B cell (primary cell): ENCODE measurements at places on chromosomes 12 and 14. TPM values are rescaled to one million over a fixed set of nuclear protein-coding genes. Genes with fewer than 3 reads are reported as not detected.

ZNF268 gene
- 32.4 and 37.1 TPM in 2 replicates for total RNA-seq

- DNase-seq: no peak
Observed at GRCh38 chr14:103156651-103157378, 33.6 kb downstream of the TNFAIP2 start.

GRCh38 chr12:131723532-131723931, 12.6 kb downstream of the SFSWAP start:
- DNase-seq: no peak

TAS2R42 gene
- not detected in 2 replicates for total RNA-seq

DNA sequence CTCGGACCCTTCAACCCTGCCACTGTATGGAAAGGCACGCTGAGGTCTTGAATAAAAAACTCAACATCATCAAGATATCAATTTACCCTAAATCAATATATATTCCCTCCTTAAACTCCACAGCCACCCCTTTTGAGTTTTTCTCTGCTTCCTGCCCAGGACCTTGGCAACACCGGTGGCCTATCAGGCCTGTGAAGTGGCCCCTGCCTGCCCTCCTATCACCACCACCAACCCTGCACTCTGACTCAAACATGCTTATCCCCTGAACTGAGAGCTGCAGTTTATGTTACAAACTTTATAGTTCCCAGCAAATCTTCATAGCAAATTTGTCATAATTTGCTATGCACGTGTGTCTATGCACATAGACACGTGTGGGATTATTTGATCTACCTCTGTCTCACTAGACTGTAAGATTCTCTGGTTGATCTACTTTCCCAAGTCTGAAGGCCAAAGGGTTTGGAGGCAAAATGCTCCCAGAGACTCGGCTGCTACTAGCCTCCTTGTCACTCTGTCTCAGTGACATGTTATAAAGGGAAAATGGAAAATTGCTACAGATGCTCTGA, 63.4 kb downstream of the SPTB start:
- no peak for DNase-seq

DNA sequence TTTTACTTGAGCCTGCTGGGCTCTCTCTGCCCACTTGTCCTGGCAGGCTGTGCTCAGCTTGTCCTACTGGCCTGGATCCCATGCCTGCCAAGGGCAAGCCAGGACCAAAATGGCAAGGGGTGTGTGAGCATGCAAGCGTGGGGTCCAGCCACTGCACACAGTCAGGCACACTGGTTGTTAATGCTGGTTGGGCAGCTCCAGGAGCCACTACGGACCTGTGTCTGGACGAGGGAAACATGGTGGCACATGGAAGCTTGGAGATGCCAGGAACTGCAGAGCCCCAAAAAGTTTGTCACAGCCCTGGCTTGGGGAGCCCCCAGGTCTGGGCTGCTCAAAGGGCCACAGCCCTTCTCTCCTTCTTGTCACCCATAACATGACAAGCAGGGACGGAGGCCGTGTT, 83.8 kb downstream of the ACSS3 start:
- no peak for DNase-seq

DNA sequence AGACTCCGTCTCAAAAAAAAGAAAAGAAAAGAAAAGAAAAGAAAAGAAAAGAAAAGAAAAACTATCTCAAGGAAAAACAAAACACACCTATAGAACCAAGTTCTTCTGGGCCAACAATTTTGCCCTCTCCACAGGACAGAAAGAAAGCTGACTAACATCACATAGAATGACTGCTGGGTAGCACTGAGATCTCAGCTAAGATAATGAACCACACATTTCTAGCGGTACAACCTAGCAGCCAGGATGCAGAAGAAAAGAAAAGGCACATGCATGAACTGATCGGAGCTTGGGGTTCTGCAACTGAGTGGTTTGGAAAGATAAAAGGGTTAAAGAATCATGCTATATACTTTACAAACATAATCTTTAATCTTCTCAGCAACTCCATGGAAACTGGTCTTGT, 19.5 kb downstream of the TMED10 start:
- no peak for DNase-seq

- peak; percentile 52 for DNase-seq
Observed at GRCh38 chr12:3777206-3777809, 24.4 kb upstream of the CRACR2A start.

GRCh38 chr12:7269273-7269672, 34.6 kb upstream of the ACSM4 start:
- DNase-seq: no peak

GRCh38 chr12:71329956-71330355, 109.6 kb upstream of the LGR5 start:
- no peak for DNase-seq

ASPG gene
- total RNA-seq: not detected in 2 replicates

IL31 gene
- not detected in 2 replicates for total RNA-seq

ETFBKMT gene
- 1.4 and 2.4 TPM in 2 replicates for total RNA-seq

GRCh38 chr12:120719496-120720233, 6.0 kb upstream of the ACADS start:
- DNase-seq: no peak

DNA sequence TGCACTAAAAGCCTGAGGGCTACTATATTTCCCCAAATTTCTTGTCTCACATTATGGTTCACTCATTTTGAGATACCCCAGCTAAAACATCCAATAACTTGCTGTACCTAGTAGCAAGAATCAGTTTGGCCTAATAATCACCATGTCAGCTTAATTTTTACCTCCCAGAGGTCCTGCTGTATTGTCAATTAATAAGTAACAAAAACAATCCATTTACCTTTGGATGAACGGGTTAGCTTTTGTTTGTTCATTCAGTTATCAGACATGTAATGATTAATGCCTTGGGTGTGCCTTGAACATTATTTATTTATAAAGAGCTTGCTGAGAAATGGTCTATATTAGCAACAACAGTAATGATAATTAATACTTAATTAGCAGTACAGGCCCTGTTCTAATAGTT, 57.0 kb downstream of the MON2 start:
- DNase-seq: no peak

DNA sequence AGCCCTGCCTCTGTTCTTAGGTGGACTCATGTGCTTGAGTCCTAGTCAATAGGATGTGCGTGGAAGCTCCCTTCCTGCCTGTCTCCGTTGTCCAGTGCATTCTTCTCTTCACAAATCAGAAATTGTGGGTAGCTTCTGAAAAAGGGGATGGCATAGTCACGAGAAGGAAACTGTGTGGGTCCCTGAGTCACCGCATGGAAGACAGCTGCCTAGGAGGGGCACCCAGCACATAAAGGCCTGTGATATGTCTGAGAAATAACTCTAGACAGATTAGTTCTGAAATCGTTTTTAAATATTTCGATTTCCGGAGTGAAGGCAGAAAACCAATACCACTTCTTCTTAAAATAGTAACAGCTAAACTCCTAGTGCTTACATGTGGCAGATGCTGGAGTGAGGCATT, 974.4 kb downstream of the BCL11B start:
- no peak for DNase-seq

SSTR1 gene
- not detected in 2 replicates for total RNA-seq

LTA4H gene
- total RNA-seq: 158 and 167 TPM in 2 replicates

- no peak for DNase-seq
Observed at GRCh38 chr14:22475381-22475780, 113.6 kb downstream of the DAD1 start.

- no peak for DNase-seq
Observed at GRCh38 chr14:106619606-106620005, 1093.2 kb downstream of the TMEM121 start.

DNA sequence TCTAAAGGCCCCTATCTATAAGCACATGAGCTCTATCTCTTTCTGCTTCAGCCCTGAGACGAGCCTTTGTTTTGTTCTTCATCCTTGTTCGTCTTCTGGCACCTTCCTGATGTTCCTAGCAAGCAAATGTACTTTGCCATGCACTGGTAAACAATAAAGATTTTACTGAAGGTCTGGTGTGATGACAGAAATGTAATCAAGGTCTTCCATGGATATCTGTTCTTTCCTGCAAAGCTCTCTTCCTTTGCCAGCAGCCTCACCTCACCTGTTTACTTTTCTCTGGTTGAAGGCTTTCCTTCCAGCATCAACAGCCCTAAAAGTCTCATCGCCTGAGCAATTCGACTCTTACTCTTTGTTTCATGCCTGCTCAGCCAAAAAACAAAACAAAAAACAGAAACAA, 330.3 kb downstream of the PCNX1 start:
- DNase-seq: no peak

DNA sequence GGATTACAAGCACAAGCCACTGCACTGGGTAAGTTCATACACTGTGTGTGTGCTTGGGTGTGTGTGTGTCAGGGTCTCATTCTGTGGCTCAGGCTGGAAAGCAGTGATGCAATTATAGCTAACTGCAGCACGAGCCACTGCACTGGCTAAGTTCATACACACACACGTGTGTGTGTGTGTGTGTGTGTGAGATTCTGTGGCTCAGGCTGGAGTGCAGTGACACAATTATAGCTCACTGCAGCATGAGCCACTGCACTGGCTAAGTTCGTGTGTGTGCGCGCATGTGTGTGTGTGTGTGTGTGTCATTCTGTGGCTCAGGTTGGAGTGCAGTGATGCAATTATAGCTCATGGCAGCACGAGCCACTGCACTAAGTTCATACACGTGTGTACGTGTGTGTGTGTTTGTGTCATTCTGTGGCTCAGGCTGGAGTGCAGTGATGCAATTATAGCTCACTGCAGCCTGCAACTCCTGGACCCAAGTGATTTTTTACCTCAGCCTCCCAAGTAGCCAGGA, 85.4 kb downstream of the HECTD1 start:
- peak; percentile 8 for DNase-seq

PRKD1 gene
- total RNA-seq: 3.3 and 4.3 TPM in 2 replicates

DNA sequence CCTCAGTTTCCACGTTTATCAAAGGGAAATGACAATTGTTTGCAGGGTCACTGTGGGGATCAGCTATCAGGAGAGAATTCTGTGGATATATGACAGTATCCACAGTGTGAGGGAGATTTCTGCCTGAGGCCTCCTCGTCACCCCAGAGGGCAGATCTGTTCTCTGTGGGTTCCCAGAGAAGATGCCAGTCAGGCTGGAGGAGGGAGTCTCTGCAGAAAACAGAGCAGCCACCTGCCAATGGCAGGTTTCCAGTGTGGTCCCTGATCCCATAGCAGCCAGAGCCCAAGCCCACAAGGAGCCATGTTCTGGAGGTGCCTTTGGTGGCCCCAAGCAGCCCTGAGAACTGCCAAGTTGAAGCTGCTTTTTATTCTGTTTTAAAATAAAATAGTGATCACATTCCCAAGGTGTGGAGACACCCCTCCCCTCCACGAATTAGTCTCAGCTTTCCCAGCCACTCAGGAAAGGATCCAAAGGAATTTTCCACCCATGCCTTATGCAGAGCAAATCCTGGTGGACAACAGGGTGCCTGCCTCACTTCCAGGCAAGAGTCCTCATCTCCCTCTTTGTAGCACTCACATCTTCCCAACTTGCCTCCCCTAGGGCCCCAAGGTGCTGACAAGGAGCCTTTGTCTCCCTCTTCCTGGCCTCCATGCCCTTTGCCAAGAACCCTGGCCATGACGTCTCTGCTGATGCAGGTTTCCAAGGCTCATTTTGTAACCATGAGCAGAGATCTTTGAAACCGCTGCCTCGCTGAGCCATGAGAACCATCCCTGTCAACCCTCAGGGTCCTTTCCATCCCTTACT, 20.4 kb downstream of the CMKLR1 start:
- no peak for DNase-seq

DNA sequence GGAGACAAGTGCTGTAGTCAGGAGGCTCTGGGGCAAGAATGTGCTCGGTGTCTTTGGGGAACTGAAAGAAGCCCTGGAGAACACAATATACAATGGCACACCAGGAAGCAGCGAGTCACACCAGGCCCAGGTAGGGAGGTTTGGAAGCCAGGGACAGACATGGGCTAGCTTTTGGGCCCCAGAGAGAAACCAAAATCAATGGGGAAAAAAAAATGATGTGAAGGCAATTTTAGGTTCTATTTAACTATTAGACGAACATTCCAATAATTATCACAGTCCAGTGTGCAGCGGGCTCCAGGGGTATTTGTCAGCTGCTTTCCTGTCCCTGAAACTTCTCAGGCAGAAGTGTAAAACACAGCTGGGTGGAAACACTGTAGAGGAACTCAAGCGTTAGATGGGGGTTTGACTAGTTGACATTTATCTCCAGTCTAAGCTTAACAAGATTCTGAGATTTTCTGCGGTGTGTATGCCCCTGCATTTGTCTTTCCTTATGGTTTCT, 21.8 kb upstream of the EGLN3 start:
- peak; percentile 34 for DNase-seq

PLA2G1B gene
- total RNA-seq: not detected in 2 replicates

DNA sequence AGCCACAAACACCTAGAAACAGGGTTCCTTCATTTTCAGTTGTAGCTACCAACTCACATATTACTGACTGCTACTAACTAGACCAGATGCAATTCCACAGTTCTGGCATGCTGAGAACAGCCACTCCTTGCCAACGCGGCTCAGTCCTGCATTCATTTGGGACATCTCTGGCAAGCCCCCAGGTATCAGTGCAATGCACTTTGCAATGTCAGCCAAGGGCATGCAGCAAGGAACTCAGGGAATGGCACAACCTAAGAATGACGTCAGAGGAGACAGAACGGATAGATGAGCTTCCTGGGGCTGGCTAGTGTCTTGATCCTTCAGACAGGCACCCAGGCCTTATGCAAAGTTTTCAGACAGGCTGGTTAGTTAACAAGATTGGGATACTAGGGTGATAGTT, 29.6 kb downstream of the MAP3K9 start:
- DNase-seq: no peak

- no peak for DNase-seq
Observed at GRCh38 chr12:34333337-34333736, 311.0 kb downstream of the ALG10 start.

DNA sequence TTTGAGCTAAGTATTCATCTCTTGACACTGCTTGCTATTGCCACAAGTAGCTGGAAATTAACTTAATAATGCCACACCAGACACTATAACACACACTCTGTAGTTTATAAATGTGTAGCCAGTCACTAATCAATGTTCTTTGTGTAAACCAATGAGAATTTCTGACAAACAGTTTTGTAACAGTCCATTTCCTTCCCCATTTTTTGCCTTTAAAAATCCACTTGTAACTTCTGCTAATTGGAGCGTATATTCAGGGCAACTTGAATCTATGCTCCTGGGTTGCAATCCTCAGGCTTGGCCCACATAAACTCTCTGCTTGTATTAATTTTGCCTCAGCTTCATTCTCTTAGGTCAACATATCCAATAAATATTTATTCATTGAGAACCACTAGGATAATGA, 125.0 kb upstream of the DHRS4 start:
- DNase-seq: no peak

BEST3 gene
- total RNA-seq: not detected in 2 replicates

MYO1H gene
- total RNA-seq: not detected in 2 replicates

DNA sequence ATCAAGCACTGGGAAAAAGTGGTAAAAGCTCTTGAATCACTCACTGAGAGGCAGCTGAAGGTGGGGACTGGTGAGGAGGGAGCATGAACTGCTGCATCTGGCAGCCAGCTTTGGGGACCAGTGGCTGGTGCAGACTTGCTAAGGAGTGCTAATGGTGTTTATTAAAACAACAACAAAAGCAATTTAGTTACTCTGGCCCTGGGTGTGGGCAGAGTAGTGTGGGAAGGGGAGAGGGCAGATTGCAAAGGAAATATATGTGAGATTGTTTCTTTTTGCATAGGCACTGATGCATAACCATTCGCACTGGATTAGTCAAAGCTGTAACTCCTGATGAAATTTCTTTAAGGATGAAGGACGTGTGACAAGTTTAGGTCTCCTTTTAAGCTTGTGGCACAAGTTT, 8.1 kb downstream of the TXNRD1 start:
- DNase-seq: no peak

- DNase-seq: no peak
Observed at GRCh38 chr14:34766606-34767005, 52.2 kb upstream of the CFL2 start.
